ENCODE measurements at places on chromosomes 6 and 20. TPM values are rescaled to one million over a fixed set of nuclear protein-coding genes. Genes with fewer than 3 reads are reported as not detected.

Gene C6orf132
- total RNA-seq: 22.9 TPM

Gene CYP21A2
- 0.14 TPM for total RNA-seq

Gene HSD17B8
- 13.9 TPM for total RNA-seq

Gene SEMG1
- total RNA-seq: not detected

Gene VSTM2L
- total RNA-seq: 11.6 TPM

Gene MUCL3
- total RNA-seq: 0.31 TPM

Gene CCN5
- total RNA-seq: not detected

Gene GLYATL3
- 0.50 TPM for total RNA-seq

GRCh38 chr6:13229205-13230085 is 98.9 kb downstream of the TBC1D7 start:
- H3K27ac ChIP-seq: no peak overlapping the region
- no peaks in the 10 kb centered on the region for H3K27me3 ChIP-seq
- no peaks in the 10 kb centered on the region for H3K4me1 ChIP-seq
- no peak for DNase-seq

DNA sequence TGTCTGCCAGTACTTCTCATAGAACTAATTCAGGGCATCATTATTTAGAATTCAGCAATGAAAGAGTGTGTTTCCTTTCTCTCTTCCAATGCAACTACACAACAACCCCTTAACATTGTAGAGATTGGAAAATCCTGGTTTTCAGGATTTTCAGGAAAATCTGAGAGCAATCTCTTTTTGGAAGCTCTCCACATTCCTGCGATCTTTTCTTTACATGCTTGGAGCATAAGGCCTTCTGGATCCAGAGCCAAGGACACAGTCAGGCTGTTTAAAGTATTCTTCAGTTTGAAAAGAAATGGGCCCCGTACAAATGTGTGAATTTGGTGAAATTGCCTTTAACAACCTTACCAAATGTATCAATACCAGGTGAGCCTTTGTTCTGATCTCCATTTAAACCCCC is 469.7 kb downstream of the PKHD1 start:
- no peaks in the 10 kb centered on the region for H3K27me3 ChIP-seq
- no peak overlapping the region for H3K4me3 ChIP-seq
- H3K4me1 ChIP-seq: no peaks in the 10 kb centered on the region
- no peak for DNase-seq
- no peak overlapping the region for H3K27ac ChIP-seq

DNA sequence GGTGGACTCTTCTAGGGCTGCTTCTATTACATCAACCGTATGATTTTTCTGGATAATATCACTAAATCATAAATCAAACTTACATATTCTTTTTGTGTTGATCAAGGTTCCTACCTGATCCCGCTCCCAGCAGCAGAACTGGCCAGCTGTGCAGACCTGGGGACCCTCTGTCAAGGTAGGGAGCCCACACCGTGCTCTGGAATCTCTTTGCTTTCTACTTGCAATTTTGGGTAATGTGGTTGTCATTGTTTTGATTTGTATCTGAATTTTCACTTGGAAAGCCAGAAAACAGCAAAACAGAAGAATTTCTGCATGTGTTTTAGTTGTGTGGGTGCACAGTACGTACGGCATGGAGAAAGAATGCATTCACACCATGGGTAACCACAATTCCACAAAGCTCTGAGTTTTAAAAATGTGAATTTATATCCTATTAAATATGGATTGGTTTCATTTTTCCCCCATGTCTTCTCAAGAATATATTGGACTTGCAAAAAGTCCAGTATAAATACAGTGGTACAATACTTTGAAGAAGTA is 80.1 kb downstream of the ADGRG6 start:
- H3K36me3 ChIP-seq: peaks cover 4% of the 10 kb centered on the region
- no peak for DNase-seq
- no peaks in the 10 kb centered on the region for H3K27me3 ChIP-seq

DNA sequence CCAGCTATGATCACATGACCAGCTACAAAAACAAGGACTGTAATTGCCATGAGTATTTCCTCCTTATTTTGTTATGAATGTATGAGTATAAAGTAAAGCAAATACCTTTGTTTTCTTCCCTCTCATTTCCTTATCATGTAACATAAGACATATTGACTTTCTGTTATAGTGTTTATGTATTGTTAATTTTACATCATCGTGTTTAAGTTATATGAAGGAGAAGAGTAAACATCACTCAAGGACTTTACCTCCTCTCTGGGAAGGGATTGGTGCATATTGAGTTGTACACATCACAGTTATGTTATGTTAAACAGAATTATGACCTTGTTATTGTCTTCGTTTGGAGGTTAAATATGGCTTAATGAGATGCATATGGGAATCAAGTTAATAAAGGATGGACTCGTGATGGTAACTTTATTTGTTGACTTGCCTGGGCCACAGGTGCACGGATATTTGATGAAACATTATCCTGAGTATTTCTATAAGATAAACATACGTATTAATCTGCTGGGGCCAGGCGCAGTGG is 57.3 kb upstream of the CNKSR3 start:
- peaks cover 9% of the 10 kb centered on the region for H3K4me1 ChIP-seq
- no peak overlapping the region for H3K4me3 ChIP-seq
- no peak overlapping the region for H3K27ac ChIP-seq
- no peaks in the 10 kb centered on the region for H3K27me3 ChIP-seq

GRCh38 chr6:11609324-11610071 is 71.9 kb downstream of the TMEM170B start:
- no peak for DNase-seq
- H3K4me3 ChIP-seq: no peak overlapping the region
- peaks cover 25% of the 10 kb centered on the region for H3K4me1 ChIP-seq
- no peaks in the 10 kb centered on the region for H3K36me3 ChIP-seq
- H3K27me3 ChIP-seq: no peaks in the 10 kb centered on the region
- peak overlapping the region; percentile 55 for H3K27ac ChIP-seq

DNA sequence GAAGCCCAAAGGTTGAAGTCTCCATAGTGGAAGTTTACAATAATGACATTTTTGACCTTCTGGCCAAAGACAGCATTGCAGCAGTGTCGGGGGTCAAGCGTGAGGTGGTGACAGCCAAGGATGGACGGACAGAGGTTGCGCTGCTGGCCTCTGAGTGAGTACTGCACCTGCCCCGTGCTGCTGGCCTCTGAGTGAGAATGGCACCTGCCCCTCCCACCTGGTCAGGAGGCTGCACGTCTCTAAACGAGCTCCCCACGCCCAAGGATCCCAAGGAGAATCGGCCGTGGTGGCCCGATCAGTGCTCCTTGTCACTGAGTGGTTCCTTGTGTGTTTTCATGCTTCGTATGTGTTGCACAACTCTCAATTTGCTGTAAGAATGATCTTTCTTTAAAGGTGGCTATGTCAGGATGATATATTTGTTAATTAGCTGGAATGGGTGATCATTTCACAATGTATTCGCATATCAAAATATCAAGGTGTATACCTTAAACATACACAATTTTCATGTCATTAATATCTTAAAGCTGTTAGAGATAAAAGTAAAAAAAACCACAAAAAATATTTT is 40.4 kb downstream of the FRMD1 start:
- no peak overlapping the region for H3K4me3 ChIP-seq
- H3K27ac ChIP-seq: no peak overlapping the region
- no peak for DNase-seq
- H3K36me3 ChIP-seq: no peaks in the 10 kb centered on the region
- peaks cover 9% of the 10 kb centered on the region for H3K27me3 ChIP-seq

DNA sequence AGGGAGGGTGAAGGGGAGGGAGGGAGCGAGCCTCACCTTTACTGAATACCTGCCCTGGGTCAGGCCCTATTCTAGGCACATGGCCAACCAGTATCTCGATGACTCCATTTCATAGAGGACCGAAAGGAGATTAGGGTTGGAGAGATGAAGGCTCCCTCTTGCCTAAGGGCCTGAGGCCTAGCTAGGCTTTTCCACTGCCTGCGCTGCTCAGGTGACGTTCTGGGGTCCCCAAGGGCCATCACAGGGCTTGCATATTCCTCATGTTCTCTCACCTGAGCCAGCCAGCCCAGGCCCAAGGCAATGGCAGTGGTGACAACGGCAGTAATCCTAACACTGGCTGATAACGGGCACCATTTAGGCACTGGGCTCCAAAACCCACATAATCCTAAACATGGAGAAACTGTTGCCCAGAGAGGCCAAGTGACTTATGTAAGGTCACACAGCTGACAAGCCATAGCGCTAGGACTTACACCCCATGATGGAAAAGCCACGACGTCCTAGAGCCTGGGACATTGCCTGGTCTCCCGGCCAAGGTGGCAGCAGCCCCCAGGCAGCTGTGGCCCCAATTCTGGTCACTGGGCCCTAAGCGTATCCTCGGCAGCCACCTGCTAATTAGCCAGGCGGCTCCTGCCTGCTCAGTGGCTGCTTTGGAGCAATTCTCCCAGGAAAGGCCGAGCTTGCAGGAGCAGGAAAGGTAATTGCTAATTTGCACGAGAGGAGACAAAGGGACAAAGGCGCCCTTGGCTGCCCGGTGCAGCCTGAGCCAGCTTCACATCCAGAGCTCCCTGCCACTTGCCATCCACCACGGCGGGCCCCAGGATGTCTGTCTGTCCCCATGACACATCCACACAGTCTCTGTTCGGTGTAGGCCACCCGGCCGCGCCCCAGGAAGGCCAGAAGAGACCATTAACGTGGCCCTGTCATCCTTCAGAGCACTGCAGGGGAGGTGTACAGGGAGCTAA is 21.5 kb downstream of the NOL4L start:
- H3K4me1 ChIP-seq: peaks cover 37% of the 10 kb centered on the region
- no peaks in the 10 kb centered on the region for H3K27me3 ChIP-seq
- no peak overlapping the region for H3K27ac ChIP-seq
- H3K4me3 ChIP-seq: no peak overlapping the region
- DNase-seq: no peak
- no peaks in the 10 kb centered on the region for H3K36me3 ChIP-seq

DNA sequence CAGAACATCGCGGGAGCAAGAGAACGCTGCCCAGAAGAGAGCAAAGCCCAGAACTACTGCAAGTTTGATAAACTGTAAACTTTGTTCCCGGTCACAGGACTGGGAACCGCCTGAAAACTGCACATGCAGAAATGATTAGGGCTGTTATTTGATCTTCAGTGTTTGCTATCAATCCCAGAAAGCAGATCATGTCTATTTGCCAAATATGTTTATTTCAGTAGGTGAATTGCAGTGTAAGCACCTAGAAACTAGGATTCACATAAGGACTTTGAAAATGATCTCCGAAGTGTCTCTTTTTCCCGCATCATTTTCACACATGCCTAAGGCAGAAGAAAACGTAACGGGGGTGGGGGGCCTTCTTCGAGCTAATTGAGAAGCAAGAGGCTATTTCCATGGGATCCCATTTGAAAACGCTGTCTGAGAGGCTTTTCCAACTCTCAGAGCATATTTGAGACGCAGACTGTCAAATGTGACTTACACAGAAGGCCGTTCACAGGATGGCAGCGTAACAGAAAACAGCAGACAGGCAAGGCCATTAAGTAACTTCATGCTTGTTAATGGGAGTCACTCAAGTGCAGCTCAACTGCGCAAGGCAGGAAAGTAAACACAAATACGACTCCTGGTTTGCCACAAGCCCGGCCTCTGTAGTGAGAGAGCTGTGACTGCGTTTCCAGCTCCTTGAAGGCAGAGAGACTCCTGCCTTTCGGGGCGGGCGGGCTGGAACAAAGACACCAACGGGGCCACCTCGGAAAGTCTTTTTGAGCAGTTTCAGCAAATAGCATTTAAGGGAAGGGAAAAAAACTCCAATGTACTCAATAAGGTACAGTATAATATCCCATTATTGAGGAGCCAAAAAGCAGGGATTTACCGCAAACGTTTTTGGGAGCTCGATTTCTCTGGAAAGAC is 144.7 kb upstream of the ZNF217 start:
- no peaks in the 10 kb centered on the region for H3K36me3 ChIP-seq
- peak overlapping the region; percentile 94 for H3K27ac ChIP-seq
- H3K27me3 ChIP-seq: no peaks in the 10 kb centered on the region
- DNase-seq: peak; percentile 77
- H3K4me3 ChIP-seq: peak overlapping the region; percentile 79
- H3K4me1 ChIP-seq: peaks cover 66% of the 10 kb centered on the region

GRCh38 chr6:137705160-137706082 is 161.6 kb upstream of the TNFAIP3 start:
- H3K4me3 ChIP-seq: no peak overlapping the region
- peaks cover 5% of the 10 kb centered on the region for H3K27me3 ChIP-seq
- DNase-seq: no peak
- peaks cover 12% of the 10 kb centered on the region for H3K4me1 ChIP-seq
- H3K36me3 ChIP-seq: no peaks in the 10 kb centered on the region

DNA sequence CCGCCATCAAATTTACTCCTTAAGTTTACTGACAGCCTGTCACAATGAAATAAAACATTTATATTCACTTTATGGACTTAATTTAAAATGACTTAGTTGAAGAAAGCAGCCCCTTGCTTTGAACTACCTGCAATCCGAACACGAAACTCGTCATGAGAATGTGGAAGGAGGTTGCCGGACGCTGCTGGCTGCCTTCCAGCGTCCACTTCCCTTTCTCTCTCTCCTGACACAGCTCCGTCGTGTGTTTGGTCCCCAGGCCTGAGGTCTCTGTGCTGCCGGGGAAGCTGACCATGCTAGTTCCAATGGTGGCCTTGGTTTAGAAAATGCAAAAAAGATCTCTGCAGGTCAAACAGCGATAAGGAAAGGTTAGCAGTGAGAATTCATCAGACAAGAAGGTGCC is 519.7 kb downstream of the CDH26 start:
- DNase-seq: no peak
- H3K4me3 ChIP-seq: no peak overlapping the region
- no peaks in the 10 kb centered on the region for H3K4me1 ChIP-seq
- H3K36me3 ChIP-seq: no peaks in the 10 kb centered on the region
- H3K27me3 ChIP-seq: peaks cover 24% of the 10 kb centered on the region

DNA sequence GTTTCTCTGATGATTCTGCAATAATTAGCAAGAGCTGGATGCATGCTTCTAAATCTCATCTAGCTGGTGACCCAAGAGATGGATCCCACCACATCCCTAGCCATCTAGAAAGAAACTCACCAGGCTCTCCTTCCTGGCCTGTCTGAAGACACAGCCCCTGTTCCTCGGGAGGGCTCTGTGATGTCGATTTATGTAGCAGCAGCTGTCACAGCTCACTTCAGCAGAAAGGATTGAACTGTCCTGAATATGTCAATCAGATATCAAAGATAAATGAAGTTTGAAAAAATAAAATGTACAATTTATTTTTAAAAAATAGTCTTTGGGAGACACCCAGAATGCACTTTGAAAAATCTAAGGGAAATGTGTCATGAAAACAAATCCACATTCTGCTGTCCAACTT is 67.3 kb upstream of the TSHZ2 start:
- H3K27me3 ChIP-seq: peaks cover 9% of the 10 kb centered on the region
- no peak overlapping the region for H3K27ac ChIP-seq
- no peak overlapping the region for H3K4me3 ChIP-seq
- no peak for DNase-seq
- H3K36me3 ChIP-seq: no peaks in the 10 kb centered on the region
- H3K4me1 ChIP-seq: peaks cover 13% of the 10 kb centered on the region
